Activated CD8-positive, alpha-beta memory T cell treated with anti-CD3 and anti-CD28 coated beads for 4 hours (primary cell): ENCODE measurements at places on chromosomes 2 and 18.
A peak's percentile ranks its signal among the peaks of the same experiment; 100 is the strongest.

GRCh38 chr2:231482806-231483391, 18.6 kb upstream of the NCL start:
- peak; percentile 48 for DNase-seq

DNA sequence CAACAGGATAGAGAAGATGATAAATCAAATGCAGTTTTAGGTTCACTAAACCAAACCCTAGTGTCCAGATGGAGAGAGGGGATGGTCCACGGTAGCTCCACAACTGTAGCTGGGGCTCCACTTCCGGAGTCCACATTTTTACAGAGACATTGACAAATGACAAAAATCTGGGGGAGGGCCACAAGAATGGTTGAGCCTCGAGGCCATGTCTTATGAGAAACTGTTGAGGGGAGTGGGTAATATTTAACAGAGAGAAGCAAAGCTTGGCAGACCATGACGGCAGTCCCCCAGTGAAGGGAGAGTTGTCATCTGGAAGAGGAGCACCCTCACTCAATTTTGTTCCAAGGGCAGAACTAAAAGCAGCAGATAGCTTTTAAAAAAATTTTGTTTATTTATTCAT, 17.6 kb upstream of the EPHA4 start:
- no peak for DNase-seq

DNA sequence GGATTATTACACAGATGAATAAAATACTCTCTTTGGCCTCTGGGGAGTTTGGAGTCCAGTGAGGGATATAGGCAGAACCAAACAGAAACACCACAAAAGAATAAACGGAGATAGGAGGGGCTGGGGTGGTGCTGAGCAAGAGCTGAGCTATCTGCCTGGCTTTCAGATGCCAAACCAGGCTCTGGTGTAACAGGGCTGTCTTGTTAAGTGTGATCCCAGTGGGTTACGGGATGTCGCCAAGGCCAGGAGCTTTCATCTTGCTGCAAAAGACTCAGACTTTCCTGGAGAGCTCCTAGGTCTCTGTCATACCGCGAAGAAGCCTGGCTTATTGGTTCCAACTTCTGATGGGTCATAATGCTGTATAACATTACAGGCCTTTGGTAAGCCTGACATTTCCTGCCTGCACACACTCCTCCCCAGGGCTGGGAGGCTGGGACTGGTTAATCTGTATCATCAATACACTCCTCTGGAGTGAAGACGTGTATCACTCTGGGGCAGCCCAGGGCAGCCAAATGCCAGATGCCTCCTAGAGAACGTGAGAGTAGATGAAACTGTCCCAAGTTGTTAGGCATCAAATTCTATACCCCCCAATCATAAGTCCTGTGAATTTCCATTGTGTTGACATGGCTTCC, 60.5 kb downstream of the STPG4 start:
- no peak for DNase-seq

DNA sequence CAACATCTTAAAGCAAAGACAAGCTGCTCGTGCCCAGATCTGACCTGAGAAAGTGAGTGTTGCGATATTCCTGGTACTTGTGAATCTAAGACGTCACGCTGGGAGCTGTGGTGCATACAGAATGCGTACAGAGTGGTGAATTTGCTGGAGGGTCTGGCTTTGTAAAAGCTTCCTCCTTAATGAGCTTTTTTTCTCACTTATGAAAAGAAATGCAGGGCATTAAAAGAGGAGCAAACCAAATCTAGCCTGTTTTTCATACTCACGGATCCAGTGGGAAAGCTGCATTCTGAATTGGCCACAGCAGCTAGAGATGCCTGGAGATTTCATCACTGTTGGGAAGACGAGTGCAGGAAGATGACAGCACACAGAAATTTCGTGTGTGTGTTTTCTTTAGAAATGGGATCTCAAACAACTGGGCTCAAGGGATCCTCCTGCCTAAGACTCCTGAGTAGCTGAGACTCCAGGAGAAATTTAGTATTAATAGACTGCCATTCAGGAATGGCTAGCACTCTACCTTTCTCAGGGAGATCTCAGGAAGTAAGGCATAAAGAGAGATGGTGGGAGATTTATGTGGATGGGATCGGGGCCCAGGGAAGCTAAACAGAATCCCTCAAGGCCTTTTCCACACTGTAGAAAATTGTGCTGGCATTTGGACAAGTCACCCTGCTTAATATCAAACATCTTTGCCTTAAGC, 181.3 kb downstream of the ALPK2 start:
- DNase-seq = no peak

- no peak for DNase-seq
Measured at GRCh38 chr2:156158808-156159207, 173.7 kb downstream of the NR4A2 start.

DNA sequence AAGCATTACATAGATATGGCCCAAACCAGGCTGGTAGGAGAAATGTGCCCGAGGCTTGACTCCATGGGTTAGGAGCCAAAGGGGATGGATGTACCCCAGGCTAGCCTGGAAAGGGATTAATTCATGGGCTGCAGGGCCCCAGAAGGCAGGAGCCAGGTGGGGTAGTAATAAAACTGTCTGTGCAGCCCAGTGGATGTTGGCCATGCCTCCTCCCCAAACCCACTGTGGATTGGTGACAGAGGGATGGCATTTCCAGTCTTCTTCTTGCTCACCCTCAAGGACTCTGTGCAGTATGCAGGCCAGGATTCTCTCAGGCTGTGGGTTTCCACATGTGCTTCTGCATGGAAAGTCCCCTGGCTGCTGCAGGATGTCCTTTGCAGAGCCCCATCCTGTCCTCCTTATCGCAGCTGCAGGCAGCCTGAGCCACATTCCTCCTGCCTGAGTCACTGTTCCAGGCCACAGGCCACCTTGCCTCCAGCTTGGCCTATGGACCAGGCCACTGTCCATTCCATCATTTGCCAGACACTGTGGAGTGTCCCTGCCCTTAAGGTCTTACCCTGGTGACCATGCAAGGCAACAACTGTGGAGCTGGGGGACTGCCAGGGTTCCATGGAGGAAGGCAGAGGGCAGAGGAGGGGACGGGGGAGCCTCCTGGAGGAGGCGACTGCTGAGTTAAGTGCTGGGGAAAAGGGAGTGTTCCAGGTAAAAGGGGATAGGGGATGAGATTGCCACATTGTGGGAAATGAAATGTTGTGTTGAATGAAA, 38.9 kb downstream of the INO80C start:
- DNase-seq = no peak

- DNase-seq = no peak
Measured at GRCh38 chr2:231373184-231373583, 22.3 kb upstream of the B3GNT7 start.

DNA sequence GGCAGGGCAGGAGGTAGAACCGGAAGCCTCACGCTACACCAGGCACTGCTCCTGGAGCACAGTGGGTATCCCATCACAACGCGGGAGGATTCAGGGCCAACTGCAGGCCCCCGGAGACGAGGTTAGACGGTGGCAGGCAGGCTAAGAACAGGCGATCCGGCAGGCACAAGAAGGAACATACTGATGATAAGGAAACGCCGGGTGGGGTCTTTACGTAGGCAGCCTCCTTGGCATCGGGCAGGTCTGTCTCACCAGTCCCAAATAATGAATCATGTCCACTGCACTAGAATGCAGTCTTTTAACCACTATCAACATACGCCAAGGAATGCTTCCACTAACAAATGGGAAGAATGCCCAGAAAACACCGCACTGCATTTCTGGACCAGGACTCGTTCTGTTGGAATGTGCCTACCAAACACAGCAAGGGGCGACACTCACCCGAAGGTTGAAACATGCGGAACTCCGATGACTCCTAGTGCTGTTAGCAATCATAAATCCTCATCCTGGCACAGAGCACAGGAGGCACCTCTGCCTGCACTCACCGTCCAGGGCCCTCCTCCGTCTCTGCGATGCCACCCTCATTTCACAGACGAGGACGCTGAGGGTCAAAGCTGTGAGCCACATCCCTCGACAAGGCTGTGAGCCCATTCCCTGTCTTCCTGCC, 35.2 kb downstream of the ZNF516 start:
- DNase-seq = no peak

DNA sequence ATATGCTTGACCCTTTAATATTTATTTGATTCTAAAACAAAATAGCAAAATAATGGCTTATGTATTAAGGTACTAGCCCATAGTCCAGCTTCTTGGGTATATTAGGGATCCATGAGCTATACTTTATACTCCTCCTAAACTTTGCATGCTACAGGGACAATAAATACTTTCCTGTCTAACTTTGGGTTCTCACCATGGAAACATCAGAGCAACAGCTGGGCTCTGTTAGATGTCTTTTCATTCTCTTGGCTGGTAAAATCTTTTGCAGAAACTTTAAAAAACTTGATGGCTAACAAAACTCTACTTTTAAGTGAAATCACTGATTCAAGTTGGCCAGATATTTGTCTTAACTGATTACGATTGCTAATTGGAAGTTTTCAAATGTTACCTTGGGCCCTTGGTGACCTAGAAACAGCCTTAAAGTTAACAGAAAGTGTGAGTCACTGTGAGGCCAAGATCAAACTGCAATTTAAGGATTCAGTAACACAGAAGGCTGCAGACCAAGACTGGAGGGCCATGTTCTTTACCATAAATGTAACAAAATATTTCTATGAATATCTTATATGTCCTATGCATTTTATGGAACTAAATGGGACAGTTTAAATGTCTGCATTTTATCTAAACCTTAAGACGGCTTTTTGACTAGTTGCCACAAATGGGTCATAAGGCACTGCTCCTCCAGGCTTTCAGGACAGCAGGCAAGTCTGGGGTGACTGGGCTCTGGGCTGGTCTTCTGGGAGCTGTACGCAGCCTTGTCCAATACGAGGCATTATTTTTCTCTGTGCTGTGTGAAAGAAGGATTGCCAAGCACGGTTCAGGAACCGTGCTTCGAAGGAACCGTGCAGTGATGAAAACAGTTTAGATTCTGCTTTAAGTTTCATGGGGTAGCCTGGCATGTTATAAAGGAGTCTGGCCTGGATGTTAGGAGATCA, 188.5 kb downstream of the TPGS2 start:
- no peak for DNase-seq

GRCh38 chr18:63098018-63098981, 221.3 kb downstream of the BCL2 start:
- peak; percentile 5 for DNase-seq

DNA sequence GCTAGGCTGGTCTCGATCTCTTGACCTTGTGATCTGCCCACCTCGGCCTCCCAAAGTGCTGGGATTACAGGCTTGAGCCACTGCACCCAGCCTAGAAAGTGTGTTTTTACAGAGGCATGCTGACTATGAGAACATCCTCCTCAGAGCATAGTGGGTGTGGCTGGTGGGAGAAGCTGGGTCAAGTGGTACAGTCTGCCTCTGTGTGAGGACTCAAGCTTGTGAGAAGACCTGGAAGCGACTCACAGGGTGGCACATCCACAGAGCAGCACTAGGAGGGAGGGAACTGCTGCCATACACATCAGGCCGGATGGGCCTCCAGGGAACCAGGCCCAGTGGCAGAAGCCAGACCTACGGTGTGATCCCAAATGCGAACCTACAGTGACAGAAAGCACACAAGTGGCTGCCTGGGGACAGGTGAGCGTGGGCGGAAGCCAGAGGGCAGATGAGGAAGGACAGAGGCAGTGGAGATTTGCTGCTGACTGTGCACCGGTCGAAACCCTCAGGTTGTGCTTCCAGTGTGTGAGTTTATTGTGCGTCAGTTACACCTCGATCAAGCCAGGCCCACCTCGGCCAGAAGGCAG, 8.9 kb downstream of the ARHGEF4 start:
- DNase-seq = no peak

GRCh38 chr18:429030-429429, 71.5 kb downstream of the COLEC12 start:
- no peak for DNase-seq

DNA sequence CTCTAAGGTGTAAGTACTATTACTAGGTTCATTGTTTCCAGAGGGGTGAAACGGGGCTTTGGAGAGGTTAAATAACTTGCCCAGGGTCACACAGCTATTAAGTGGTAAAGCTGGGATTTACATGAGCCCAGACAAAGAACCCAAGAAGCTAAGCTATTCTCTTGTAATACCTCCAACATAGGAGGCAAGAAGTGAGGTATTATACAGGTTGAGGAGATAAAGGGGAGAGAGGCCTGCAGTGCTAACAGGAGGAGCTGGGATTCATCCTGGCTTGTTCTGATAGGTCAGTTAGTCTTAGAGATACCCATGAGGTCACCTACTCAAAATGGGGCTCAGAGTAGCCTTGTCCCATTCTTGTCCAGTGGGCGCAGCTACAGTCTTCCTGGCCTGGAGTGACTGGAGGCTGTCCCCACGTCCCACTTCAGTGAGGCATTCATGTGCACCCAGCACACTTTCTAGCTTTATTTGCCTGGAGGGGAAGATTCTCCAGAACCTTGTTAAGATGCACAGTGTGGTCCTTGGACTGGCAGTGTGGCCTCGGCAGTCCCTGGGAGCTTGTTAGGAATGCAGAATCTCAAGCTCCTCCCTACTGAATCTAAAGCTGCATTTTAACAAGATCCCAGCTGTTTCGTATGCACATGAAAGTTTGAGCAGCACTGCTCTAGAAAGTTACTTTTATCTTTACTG, 63.5 kb downstream of the MEIS1 start:
- DNase-seq = no peak

DNA sequence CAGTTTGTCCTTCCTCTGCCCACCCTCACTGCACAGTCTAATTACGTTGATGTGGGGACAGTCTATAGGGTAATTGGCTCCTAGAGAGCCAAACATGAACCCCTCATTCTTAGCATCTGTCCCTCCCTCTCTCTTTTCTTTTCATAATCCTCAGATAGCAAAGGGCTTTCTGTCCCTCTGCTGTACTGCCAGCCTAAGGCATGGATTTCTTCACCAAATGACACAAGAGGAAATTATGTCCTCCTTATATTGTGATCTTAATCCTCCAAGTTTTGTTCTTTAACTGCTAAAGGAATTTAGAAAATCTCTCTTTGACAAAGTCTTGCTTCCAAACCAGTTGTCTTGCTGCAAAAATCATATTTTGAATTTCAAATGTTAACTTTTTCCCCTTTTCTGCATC, 18.5 kb downstream of the ANTXR1 start:
- no peak for DNase-seq
